ENCODE measurements at places on chromosomes 1 and 21.
A peak's percentile ranks its signal among the peaks of the same experiment; 100 is the strongest.

DNA sequence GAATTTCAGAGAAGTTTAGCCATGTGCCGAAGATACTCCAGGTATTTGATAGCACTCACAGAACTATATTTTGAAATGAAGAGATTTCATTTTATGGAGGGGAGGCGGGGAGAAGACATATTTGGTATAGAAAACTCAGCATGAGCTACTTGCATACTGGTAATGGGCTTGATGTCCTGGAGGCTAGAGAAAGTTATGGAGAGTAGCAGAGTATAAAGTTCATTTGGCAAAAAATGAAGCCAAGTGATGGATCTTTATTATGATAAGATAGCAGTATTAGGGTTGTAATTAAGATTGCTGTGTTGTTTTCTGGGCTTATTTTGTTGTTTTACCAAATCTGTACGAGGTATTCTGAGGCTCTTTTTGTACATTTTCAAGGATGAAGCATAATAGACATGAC lies 72.0 kb downstream of the RPS6KC1 start:
- DNase-seq: no peak

- DNase-seq: no peak
These were observed 1963.0 kb downstream of the NCAM2 start for GRCh38 chr21:22961258-22961657.

DNA sequence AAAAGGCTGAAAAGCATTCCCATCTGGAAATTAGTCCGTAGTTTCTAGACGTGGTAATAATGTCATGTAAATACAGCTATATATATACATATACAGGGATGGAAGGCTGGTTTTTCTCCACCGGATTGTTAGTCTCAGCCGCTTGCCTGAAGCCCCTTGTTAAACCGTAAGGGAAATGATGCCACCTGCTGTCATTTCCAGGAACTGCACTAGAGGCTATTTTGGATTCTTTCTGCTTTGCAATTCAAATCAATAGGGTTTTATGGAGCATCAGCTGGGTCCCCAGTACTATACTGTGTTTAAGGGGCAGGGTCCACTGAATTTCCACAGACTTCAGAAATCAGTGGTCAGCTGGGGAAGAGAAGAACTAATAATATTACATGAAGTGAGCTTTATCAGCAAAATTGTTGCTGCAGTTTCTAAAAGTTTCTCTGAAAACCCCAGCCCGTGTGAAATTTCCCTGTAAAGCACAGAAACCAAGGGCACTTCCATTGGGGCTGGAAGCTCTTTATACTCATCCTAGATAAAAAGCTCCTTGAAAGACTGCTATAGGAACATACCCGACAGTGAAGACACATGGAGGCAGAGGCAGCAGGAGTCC lies 33.8 kb upstream of the MPZL1 start:
- peak; percentile 57 for DNase-seq

DNA sequence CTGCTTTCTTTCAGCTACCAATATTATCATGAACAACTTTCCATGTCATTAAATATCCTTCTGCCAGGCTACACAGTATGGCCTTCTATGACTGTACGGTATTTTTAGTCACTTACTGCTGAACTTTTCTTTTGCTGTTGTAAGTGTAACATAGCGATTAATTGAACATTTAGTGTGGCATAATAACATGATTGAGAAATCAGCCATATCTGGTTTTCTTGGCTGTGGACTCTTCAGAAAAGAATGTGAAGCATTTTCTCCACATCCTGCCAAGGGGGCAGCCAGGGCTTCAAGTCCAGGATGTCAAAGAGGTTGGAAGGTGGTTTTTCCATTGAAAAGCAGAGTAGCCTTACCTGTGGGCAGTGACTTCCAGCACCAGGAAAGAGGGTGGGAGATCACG lies 8.8 kb upstream of the AHCYL1 start:
- DNase-seq: no peak

DNA sequence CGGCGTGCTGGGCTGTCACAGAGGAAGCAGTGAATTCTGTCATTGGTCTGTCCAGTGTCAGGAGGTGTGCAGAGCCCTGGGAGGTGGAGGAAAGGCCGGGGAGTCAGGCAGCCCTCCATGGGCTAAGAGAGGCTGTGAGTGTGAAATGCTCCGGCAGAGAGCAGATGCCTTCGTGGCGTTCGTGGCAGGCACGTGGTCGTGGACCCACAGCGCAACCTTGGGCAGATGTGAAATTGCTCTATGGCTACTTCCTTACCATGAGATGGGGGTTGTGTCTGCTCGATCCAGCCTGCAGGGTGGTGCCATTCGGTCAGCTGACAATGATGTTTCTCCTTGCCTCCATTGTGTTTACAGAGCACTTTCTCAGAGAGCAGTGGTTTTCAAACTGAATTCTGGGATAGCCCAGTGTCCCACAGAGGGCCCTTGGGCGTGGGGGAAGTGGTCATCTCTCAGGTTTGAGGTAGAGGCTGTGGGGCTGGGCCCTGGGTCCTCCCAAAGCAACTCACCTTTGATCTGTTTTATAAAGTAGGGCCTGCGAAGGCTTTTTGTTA lies 27.9 kb downstream of the TNFRSF1B start:
- DNase-seq: no peak

- peak; percentile 25 for DNase-seq
These were observed 36.6 kb upstream of the SLC44A3 start for GRCh38 chr1:94783342-94784189.

DNA sequence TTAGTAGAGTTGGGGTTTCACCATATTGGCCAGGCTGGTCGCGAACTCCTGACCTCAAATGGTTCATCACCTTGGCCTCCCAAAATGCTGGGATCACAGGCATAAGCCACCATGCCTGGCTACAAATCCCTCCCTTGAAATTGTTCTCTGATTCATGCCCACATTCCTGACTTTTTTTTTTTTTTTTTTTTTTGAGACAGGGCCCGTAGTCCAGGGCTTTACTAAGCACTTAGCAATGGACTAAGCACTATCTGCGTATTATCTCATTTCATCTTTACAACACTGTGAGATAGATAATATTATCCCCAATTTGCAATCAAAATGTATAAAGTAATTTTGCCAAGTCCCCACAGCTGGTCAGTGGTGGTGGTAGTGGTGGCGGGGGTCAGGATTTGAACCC lies 58.9 kb downstream of the VWA5B1 start:
- DNase-seq: no peak

DNA sequence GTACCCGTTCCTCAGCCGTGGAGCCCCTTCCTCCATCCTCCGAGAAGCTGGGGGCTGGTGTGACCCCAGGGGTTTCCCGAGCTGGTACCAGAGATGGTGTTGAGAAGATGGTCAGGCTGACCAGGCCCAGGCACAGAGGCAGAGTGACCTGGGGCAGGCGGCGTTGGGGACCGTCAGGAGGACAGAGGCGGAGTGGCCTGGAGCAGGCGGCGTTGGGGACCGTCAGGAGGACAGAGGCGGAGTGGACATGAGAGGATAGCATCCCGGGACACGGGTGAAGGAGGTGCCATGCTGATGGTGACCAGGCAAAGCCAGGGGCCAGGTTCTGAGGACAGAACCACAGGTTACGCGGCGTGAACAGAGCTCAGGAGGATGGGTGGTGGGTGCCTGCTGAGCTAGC lies 75.9 kb upstream of the TTC34 start:
- DNase-seq: no peak

DNA sequence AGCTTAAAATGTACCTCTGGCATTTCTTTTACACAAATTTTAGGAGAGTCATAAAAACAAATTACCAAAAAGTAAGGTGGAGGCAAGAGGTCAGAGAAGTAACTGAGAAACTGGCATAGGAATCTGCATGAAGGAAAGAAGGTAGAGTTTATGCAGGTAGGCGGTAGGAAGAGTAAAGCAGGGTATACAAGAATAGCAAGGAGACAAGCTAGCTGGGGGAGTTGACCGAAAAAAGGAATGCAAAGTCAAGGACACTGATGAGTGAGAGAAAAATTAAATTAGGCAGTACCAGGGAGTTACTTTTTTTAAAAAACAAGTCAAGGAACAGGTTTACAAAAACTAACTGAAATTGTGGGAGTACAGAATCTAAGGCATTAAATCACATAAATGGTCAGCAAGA lies 56.0 kb downstream of the FOXJ3 start:
- no peak for DNase-seq

- DNase-seq: no peak
These were observed 130.4 kb downstream of the DYRK1A start for GRCh38 chr21:37496972-37497371.

GRCh38 chr21:39666026-39666425 lies 53.3 kb downstream of the B3GALT5 start:
- DNase-seq: no peak

DNA sequence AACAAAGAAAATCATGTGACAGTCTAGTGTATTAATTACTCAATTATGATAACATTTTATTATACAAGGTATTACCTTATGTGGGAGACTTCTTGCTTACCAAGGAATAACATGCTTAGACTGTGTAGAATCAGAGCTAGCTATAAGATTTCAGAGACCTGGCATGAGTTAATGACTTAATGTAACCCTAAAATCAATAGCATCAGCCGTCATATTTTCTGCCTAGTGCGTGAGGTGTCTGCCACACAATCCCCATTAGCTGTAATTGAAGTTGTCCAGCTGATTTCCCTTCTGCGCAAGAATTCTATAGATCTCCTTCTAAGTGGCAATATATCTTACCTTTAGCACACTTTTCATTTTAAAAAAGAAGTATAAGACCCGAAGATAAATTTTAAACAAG lies 28.8 kb downstream of the CHODL start:
- no peak for DNase-seq

DNA sequence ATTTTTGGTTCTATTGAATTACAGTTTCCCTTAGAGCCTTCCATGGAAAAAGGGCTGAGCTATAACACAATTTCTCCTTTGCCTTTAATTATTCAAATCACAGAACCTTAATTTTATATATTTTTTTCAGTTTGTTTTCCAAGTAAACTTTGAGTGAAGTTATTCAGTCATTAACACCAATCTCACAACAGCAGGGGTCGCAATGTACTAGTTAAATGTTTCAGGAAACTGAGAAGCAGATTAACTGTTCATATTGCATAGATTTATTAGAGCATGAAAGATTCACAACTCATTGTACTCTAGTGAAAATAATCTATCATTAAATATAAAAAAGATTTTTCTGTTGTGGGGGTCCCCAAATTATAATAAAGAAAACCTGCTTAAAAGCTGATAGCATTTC lies 64.1 kb downstream of the KIFAP3 start:
- no peak for DNase-seq

GRCh38 chr1:110634455-110635311 lies 28.5 kb upstream of the KCNA2 start:
- DNase-seq: no peak

DNA sequence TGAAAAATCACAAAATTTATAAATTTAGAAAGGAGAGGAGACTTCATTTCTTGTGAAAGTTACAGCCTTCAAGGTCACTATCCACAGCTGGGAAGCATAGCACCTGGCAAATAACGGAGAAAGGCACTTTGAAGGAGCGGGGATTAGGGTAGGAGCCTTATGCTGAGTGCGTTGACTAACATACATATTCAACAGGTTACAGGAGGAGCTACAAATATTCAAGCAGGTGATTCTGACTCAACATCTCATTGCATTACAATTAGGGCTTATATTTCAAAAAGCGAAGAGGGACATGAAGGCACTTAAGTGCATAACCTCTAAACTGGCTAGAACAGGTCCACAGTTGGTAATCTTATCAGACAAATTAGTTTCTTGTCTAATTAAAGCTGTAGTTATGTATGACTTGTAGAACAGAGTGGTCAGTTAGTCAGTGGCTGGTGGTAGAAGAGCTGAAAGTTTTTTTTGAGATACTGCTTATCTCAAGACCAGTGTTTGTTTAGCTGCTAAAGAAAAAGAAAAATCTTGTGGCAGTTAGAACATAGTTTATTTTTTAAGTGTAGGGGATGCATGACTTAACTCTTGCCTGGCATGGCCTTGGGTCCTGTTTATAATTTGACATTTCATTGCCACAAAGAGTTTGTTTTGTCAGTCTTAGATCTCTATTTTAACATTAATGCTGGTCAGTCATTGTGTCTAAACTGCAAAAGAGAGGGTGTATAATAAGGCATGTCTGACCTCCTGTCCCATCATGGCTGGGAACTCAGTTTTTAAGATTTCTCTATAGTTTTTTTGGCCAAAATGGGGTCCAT lies 311.5 kb downstream of the DUSP10 start:
- no peak for DNase-seq

DNA sequence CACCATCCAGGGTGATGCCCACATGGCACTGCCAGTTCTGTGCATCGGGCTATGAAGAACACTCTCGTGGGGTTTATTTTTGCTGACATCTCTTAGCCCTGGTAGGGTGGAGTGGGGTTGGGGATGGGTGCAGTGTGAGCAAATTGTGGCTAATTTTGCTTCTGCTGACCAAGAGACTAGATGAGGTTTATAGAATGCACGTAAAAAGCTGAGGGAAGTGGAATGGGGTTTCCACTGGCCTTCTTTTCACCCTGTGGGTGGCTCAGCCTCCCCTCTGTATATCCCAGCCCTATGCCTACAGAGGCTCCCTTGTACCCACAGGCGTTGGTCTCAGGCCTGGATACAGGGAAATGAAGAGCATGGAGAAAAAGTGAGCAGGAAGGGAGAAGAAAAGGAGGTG lies 44.1 kb upstream of the RAB4A start:
- DNase-seq: no peak

DNA sequence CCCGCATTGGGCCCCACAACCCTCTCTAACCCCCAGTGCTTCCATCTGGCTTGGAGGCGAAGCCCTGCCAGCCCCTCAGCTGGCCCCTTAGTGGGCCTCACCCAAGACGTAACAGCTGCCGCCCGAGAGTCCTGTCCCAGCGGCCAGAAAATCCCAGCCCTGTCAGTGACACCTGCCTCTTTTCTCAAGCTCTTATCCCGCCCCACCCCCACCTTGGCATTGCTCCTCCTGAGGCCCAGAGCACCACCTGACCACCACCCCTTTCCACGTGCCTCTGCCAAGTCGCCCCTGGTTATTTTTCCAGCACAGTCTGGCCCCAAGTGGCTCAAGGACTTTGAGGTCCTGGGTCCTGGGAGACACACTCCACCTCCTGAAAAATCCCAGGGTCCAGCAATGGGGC lies 5.9 kb upstream of the CTRC start:
- DNase-seq: no peak

DNA sequence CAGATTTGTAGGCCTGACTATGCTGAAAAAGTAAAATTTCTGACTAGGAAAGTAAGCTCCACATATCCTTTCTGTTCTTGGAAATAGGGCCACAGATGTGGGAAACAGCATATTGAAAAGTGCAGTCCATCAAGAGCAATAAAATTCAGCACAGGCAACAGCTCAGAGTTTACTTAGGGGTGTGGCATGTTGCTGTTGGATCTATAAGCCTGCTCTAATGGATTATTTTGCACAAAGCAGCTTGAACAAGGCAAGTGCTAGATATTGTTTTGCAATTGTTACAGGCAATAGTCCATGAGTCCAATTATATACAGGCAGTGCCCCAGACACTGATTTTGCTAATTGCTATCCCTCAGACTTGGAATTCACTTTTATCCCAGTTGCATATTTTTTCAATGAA lies 289.8 kb upstream of the SNX7 start:
- DNase-seq: no peak
